Cardiac fibroblast (primary cell): ENCODE measurements at places on chromosomes 7 and 10.

GRCh38 chr7:75729851-75730274 is 8.9 kb downstream of the HIP1 start:
- DNase-seq = no peak

- peak; percentile 10 for DNase-seq
These were observed 11.2 kb upstream of the SLC13A1 start for GRCh38 chr7:123210986-123211385.

- DNase-seq = no peak
These were observed 222.3 kb upstream of the ZNF32 start for GRCh38 chr10:43870968-43871439.

DNA sequence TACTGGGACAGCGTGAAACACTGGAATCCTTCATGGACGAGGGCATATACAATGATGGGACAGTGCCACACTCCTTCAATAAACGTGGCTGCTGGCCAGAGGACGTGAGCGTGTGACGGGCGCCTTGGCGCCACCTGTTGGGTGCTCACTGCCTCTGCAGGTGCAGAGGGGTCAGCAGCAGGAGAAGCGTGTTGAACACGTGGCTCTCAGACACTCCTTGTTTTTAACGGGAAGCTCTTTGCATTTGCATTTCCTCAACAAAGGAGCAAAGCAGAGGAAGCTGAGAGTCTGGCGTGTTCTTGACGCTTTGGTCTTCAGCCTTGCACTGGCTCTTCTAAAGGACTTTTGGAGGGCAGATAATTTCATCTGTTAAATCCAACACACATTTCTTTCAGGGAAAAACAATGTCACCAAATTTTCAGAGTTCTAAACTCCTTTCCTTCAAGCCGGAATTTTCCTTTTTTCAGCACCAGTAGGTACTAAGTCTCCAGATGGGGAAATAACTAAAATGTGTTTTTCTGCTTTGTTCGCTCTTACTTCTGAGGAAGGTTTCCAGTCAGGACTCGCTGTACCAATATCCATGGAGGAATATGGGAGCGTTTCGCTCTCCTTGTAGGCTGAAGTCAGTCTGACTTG is 2.9 kb upstream of the GET4 start:
- peak; percentile 89 for DNase-seq

- no peak for DNase-seq
These were observed 91.1 kb downstream of the NRBF2 start for GRCh38 chr10:63224241-63224640.

DNA sequence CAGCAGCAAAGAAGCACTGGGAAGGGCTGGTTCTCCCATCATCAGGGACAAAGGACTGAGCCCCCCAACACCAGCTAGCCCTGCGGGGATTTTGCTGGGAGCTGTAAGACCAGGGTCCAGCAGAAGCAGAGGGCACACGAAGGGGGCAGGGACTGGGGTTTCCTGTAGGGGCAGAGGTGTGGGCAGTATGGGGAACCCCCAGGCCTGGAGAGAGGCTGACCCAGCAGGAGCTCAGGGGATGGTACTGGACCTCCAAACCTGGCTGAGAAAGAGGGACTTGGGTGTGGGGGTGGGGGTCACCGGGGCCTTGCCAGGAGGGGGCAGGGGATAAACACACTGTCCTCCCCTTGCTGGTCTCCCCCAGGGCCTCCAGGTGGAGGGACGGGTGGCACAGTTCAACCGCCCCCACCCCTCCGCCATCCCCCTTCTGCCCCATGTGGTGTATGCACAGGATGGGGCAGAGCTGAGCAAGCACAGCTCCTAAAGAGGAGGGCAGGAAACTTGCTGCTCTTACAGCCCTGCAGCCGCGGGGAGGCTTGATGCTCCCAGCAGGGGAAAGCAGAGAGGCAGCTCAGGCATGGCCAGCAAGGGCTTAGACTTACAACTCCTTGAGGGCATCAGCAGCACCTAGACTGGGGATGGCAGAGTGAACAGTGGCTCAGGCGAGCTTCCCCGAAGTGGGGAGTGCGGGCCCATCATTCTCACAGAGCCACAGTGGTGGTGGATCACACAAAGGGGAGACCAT is 12.4 kb upstream of the RET start:
- DNase-seq = no peak
